Gastroesophageal sphincter (tissue), 4 donors: ENCODE measurements at places on chromosomes 1 and 21.

DNA sequence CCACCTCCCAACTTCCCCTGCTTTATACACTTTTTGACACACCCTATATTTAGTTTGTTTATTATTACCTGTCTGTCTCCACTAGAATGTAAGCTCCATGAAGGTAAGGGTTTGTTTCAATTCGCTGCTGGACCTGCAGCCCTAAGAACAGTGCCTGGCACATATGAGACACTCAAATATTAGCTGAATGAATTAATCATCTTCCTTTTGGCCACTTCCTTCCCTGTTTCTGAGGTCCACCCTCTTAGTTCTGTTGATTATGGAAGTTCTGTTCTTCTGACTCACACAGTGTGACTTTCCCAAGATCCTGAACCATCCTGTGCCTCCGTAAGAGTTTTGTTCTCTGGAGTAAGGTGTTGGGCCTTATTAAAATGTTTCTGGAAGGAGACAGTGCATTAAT is 40.4 kb upstream of the GJA5 start:
- no peak for ATAC-seq

GRCh38 chr1:210400043-210400840 is 71.5 kb downstream of the HHAT start:
- ATAC-seq, result peak; percentile 81

GRCh38 chr21:39489380-39489924 is 37.7 kb downstream of the SH3BGR start:
- ATAC-seq, result no peak

- no peak for ATAC-seq
Observed at GRCh38 chr1:203524824-203525223, 30.9 kb downstream of the OPTC start.

DNA sequence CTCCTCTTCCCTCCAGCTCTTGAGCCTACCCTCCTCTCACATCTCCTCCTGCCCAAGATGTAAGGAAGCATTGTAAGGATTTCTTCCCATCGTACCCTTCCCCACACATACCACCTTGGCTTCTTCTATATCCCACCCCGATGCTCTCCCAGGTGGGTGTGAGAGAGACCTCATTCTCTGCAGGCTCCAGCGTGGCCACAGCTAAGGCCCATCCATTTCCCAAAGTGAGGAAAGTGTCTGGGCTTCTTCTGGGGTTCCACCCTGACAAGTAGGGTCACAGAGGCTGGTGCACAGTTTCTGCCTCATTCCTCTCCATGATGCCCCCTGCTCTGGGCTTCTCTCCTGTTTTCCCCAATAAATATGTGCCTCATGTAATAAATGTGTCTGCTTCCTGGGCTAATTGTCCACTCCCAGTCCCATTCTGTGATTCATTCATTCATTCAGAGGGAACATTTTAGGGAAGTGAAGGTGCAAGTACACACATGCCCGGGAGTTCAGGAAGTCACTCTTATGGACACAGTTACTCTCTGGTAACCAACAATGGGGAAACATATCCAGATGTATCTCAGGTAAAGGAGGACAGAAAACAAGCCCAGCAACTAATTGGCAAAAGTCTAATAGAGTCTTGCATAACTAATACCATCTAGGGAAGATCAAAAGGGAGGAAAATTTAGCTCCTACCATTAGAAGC is 1.9 kb downstream of the SPRR4 start:
- ATAC-seq, result no peak

DNA sequence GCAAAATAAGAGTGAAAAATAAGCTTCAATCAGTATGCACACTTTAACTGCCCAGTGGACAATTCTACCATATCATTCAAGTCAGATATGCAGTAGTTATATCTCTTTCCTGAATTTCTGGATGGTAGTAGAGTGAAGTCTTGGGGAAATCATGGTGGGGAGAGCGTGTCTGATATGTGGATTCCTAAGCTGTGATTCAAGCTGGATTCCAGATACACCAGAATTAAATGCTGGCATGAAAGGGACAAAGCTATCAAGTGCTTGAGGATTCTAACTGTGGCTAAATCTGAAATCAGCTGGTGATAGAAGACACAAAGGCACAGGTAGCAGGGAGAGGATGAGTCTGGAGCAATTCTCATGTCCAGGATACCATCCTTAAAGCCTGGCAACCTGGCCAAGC is 323.5 kb downstream of the DUSP10 start:
- no peak for ATAC-seq

DNA sequence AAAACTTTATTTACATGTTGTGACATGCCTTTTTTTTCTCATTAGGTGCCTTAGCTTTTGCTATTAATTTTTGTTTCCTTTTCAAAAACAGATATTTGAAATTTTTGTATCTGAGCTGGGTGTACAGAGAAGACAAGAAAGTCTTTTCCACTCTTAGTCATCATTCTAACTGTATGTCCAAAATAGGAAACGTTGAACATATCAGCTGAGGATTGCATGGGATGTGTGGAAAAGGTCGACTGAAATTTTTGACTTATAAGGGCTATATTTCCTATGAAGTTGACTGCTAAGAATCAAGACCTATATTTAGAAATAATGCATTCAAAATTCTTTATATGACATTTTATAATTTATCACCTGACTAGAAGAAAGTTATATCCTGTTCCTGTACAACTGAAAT is 270.0 kb upstream of the ZRANB2 start:
- ATAC-seq, result no peak

GRCh38 chr21:27759820-27760219 is 792.9 kb upstream of the ADAMTS5 start:
- no peak for ATAC-seq

- ATAC-seq, result no peak
Observed at GRCh38 chr1:179043266-179043665, 17.6 kb downstream of the FAM20B start.

GRCh38 chr21:38386967-38387366 is 111.3 kb downstream of the ERG start:
- no peak for ATAC-seq

DNA sequence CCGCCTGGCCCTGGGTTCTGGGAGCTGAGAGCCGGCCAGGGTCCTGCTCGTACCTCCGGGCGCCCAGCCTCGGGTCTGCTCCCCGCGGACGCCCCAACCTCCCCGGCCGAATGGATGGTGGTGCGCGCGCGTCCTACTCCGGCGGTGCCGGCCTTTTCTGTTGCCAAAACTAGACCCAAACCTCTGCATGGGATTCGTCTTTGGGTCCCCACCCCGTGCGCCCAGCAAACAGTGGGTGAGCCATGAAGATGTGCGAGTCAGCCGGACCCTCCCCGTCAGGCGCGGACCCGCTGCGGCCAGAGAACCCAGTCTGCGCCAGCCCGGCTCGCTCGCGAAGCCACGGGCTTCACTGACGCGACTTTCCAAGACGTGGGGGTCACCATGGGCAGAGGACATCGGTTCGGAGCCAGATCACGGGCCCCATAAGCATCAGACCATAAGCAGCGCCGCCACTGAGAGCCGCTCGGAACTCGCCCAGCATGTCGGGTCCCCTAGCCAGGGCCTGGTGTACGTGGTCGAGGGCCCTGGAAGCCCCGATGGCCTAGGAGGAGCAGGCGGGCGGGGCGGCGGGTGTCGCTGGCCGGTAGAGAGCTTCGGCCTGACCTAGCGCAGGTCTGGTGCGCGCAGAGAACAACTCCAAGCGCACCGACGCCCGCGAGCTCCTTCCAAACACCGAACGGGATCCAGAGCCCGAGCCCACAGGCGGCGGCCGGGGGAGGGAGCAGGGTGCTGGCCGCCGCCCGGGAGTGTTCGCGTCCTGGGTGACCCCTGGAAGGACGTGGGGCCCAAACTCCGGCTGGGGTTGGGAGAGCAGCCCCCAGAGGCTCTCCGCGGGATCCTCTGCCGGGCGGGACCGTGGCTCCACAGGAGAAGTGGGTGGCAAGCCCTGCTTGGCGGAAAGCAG is 1.0 kb upstream of the TP73 start:
- no peak for ATAC-seq

- no peak for ATAC-seq
Observed at GRCh38 chr1:29333008-29333407, 96.7 kb downstream of the PTPRU start.

DNA sequence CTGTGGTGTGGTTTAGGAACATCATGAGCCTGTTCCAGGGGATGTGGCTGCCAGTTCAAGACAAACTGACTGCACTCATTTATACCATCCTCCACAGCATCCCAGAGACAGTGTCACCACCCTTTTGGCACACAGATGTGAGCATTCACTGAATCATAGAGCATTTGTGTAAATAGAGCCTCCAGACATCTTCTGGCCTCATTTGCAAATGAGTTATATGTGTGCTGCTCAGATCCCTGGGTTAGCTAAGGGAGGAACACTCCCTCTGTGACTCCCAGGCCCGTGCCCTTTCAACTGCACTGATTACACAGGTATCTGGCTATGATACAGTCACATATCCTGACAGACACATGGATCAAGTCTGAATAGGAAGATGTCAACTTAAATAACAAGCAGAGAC is 351.5 kb upstream of the PLD5 start:
- ATAC-seq, result no peak

DNA sequence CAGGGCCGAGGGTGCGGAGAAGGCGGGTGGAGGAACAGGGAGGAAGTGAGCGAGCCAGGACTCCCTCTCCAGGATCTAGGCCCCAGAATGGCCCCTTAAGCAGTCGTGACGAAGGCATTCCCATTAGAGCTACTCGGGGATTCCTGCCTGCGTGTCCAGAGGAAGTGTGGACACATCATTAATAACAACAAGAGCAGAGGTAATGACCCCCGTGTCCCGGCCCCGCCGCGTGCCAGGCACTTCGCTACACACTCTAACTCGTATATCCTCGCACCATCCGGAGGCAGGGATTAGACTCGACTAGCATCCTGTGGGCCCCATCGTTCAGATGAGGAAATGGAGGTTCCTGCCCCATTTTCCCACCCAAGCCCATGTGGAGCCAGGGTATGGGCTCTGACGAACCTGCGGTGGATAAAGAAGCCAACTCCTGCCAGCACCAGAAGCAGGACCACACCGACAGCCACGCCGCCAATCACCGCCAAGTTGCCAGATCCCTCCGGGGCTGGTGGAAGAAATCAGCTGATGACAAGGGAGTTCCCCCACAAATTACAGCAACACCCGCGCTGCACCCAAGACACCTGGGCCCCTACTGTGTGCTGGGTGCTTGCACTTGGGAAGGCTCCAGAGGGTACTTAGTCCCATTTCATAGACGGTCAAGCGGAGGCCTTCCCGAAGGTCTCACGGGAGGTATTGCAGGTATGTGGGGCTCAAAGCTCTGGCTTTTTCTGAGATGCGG is 21.6 kb downstream of the EPHA2 start:
- ATAC-seq, result no peak

GRCh38 chr1:236332092-236332758 is 50.5 kb upstream of the ERO1B start:
- no peak for ATAC-seq

DNA sequence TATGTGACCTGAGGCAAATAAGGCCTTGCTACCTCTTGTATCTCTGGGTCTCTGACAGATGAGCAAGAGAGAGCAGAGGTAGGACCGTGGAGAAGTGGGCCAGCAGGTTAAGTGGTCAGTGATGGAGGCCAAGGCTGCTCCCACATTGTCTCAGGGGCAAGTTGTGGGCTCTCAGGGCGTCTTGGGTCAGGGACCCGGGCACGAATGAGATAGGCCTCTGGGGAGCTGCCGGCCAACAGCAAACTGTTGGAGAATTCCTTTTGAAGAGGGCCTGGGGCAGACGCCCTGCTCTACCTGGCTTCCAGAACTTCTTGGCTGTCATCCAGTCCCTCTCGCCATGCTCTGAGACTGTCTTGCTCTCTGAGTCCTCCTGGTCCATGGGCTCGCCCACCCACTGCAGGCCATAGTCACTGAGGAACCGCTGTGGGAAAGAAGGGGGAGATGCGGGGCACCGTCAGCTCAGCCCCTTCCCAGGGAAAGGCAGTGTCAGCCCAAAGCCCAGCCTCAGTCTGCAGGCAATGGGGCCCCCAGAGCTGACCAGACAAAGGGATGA is 12.4 kb downstream of the UBXN11 start:
- no peak for ATAC-seq

DNA sequence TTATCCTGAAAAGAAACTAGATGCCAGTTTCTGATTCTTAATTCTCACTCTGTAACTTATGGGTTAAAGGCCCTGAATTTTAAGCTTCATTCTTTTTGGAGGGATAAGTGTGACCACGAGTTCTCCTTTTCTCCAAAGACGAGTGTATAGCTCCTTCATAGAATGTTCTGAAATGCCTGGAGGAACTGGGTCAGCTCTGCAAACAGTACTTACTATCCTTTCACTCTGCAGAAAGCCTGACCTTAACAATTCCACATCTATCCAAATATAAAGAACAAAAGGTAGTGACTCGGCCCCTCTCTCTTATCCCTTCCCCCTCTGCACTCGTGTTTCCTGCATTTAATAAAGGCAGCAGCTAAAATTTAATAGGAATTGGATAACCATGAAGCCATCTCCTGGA is 150.5 kb downstream of the LYPLAL1 start:
- ATAC-seq, result no peak

GRCh38 chr21:16773206-16773605 is 739.6 kb upstream of the CXADR start:
- ATAC-seq, result no peak

GRCh38 chr1:186474208-186474607 is 13.3 kb upstream of the PDC start:
- no peak for ATAC-seq

DNA sequence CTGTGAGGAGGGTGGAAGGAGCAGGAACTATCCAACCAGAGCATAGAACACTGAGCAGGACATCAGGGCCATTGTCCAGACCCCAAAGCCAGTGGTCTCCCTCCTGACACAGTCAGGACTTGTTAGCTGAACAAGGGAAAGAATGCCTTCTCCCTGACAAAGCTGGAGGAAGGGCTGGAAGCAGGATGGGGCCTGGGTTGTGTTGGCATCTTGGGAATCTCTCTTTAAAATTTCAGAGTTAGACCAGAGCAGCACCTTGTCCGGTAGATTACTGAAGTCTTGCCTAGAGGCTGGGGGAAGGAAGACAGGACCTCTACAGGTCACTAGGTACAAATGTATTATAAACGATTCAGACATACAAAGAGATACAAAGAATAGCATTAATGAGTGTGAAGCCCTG is 35.0 kb upstream of the ATP2B4 start:
- ATAC-seq, result no peak

DNA sequence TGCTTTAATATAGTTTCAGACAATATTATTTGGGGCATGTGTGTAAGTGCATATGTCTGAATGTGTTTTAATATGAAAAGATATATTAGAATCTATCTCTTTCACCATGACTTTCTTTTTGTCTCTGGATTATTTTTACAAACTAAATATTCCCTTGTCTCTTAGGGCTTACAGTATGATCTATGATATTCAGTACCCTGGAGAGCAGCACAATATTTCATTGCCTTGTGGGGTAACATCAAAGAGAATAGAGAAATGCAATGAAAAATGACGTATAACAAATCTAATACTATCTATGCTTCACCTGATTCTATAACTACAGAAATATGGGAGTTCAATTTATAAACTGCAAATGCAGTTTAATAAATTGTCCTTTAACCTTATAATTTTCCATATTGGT is 2084.5 kb downstream of the MRPL39 start:
- ATAC-seq, result no peak
